Left lung (tissue), 14 donors: ENCODE measurements at places on chromosomes 2 and 18. TPM values are rescaled to one million over a fixed set of nuclear protein-coding genes. Genes with fewer than 3 reads are reported as not detected.

DNA sequence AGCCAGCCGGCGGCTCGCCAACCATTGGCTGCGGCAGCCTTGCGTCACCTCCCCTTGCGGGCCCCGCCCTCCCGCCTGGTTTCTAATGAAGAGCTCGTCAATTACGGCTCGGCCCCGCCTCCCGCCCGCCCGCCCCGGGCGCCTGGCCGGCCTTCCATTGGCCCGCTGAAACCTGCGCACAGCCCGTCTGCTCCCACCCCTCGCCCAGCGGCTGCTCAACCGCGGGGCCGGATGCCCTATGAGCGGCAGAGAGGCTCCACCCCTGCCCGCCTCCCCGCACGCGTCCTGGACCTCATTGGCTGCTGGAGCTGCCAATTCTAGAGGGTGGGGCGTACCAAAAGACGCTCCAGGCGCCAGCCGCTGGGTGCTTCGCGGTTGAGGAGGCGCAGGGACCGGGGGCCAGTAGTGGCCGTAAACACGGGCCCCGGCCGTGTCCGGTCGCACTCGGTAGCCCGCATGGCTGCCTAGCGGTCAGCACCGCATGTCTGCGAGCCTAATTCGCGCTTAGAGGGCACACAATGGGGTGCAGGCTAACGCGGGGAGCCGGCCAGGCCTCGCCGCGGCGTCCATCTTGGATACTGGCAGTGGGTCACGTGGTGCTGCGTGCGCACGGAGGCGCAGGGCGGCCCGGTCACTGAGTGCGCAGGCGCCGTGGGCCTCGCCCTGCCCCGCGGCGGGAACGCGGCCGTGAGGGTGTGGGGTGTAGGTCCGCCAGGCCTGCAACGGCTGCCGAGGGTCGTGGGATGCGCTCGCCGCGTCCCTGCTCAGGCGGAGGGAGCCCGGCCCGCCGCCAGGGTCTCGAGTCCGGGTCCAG, 454 bp upstream of the HDAC4 start:
- DNase-seq = peak; percentile 99

- DNase-seq = no peak
Measured at GRCh38 chr2:2647141-2647541, 316.1 kb upstream of the MYT1L start.

The ASXL3 gene
- polyA plus RNA-seq = 10.7 TPM

The MAPRE3 gene
- 7.1 TPM for polyA plus RNA-seq

GRCh38 chr18:75106746-75107145, 102.2 kb downstream of the PTGR3 start:
- no peak for DNase-seq

DNA sequence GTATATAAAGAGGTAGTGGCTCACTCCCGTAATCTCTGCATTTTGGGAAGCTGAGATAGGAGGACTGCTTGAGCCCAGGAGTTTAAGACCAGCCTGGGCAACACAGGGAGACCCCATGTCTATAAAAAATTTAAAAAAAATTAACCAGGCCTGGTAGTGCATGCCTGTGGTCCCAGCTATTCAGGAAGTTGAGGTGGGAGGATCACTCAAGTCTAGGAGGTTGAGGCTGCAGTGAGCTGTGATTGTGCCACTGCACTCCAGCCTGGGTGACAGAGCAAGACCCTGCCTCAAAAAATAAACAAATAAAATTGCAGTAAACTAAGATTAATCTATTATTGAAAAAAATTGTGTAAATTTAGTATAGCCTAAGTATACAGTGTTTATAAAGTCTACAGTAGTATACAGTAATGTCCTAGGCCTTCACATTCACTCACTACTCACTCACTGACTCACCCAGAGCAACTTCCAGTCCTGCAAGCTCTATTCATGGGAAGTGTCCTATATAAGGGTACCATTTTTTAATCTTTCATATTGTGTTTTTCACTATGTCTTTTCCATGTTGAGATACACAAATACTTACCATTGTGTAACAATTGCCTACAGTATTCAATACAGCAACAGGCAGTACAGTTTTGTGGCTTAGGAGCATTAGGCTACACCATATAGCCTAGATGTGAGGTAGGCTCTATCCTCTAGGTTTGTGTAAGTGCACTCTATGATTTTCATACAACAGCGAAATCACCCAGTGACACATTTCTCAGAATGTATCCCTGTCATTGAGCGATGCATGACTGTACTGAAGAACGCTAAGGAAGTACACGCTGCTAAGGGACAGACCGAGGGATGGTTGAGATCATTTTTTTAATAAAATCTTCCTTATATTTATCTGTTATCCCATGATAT, 10.4 kb upstream of the MAP4K3 start:
- no peak for DNase-seq

DNA sequence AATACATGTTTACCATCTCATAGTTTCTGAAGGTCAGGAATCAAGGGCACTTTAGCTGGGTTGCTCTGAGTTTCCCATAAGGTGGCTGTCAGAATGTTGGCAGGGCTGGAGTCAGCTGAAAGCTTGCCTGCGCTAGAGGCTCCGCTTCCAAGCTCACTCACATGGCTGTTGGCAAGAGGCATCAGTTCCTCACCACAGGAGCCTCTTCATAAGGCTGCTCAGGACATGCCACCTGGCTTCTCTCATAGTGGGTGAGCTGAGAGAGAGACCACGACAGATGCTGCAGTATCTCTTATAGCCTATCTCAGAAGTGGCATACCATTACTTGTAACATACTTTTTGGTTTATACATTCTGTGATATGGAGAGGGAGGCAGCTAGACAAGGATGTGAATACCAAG, 7.2 kb downstream of the HADHB start:
- no peak for DNase-seq

DNA sequence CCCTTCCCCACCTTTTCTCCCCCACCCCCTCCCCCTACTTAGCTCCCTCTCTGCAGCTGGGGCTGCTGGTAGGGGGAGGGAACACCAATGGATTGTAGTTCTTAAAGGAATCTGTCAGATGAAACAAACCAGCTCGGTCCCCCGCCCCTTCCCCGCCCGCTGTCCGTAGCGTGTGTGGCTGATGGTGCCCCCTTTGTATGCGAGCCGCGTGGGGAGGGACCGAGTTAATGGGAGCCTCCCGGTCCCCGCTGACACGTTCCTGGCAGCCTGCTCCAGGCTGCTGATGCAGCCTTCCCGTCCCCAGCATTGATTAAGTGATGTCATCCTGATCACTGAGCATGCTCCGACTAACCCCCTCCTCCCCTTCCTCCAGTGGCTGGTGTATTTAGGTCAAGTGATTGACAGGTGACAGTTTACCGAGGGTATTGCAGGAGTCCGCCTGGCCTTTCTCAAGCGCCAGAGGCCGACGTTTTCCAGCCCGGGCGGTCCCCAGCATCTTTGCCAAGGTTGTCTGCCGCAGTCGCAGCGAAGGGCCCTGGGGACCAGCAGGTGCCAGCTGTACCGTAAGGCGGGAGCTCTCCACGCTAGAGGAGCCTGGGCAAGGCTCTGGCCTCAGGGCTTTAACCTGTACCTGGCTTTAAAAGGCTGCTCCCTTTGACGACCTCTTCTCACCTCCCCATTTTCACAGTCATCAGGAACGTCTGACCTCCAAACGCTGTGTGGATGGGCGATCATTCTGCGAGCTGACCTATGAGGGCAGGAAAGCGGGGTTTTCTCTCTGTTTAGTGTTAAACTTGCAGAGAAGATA, 1.8 kb downstream of the KIF5C start:
- DNase-seq = no peak

The EPB41L3 gene
- 43.6 TPM for polyA plus RNA-seq

DNA sequence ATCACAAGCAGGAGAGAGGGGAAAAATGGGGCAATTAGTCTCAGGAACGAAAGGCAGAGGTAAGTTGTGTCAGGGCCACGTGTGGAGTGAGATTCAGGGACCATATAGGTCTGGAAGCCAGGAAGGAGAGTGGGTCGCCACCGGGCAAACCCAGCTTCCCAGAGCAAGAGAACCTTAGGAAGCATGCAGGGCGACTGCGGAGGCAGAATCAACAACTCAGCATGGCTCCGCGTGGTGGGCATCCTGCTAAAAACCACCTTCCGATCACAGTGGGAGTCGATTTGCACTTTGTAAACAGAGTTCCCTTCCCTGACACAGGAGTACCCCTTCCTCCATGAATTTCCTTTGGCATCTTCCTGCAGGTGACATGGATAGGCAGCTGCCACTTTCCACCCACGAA, 114.6 kb downstream of the TTC32 start:
- no peak for DNase-seq

GRCh38 chr2:216633616-216634369, 573 bp downstream of the IGFBP2 start:
- DNase-seq = no peak

The DLGAP1 gene
- 2.0 TPM for polyA plus RNA-seq

The KCNF1 gene
- 2.2 TPM for polyA plus RNA-seq

The LRRTM1 gene
- polyA plus RNA-seq = 3.6 TPM

GRCh38 chr2:28068088-28068487, 177.6 kb downstream of the BABAM2 start:
- DNase-seq = no peak

GRCh38 chr18:68564351-68564750, 150.6 kb downstream of the TMX3 start:
- DNase-seq = no peak

The IFIH1 gene
- 12.8 TPM for polyA plus RNA-seq

The ACMSD gene
- 1.0 TPM for polyA plus RNA-seq

GRCh38 chr2:73979021-73979420, 5.7 kb upstream of the TET3 start:
- no peak for DNase-seq

- no peak for DNase-seq
Measured at GRCh38 chr2:86081724-86082123, 24.0 kb downstream of the POLR1A start.

The RTP5 gene
- not detected for polyA plus RNA-seq

DNA sequence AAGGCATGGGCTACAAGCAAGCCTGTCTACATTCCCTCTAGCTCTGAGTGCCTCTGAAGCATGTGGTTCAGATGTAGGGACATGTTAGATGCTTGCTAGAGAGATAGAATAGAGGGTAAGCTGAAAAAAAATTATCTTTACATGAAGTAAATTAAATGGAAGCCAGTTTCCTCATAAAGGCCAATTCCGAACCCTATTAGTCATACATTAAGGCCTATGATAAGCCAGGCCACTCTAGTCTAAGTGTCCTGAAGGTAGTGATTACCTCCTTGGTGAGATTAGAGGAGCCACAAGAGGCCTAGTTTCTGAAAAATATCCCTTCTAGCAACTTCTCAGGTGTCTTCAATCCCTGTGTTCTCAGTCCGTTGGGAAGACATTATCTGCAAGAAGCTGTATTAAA, 72.4 kb upstream of the NPAS2 start:
- DNase-seq = no peak

- DNase-seq = peak; percentile 75
Measured at GRCh38 chr2:31302940-31303563, 69.1 kb downstream of the EHD3 start.

The SAG gene
- polyA plus RNA-seq = 0.08 TPM

The COL4A3 gene
- 5.5 TPM for polyA plus RNA-seq

GRCh38 chr2:479490-480176, 191.7 kb upstream of the ALKAL2 start:
- DNase-seq = peak; percentile 24

DNA sequence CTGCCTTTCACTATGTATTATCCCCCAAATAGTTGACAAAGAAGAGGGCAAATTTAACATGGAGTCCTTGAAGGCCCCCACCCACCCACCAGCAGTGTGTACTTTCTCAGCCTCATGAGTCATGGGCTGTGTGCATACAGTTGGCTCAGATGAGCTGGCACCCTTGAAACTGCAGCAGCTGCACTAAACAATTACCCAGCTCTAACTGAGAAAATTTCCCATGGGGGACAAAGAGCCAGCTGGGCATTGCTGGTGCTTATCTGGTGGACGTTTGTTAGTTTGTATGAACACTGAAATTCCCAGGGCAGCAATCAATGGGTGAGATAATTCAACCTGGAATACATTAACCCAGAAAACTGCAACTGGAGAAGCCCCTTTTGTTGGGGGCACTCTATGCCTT, 131.7 kb downstream of the GCA start:
- no peak for DNase-seq

The NYAP2 gene
- polyA plus RNA-seq = 0.04 TPM

The VWC2L gene
- 0.06 TPM for polyA plus RNA-seq

- DNase-seq = no peak
Measured at GRCh38 chr18:50934545-50935211, 33.2 kb upstream of the ELAC1 start.

The TBR1 gene
- polyA plus RNA-seq = 0.04 TPM

DNA sequence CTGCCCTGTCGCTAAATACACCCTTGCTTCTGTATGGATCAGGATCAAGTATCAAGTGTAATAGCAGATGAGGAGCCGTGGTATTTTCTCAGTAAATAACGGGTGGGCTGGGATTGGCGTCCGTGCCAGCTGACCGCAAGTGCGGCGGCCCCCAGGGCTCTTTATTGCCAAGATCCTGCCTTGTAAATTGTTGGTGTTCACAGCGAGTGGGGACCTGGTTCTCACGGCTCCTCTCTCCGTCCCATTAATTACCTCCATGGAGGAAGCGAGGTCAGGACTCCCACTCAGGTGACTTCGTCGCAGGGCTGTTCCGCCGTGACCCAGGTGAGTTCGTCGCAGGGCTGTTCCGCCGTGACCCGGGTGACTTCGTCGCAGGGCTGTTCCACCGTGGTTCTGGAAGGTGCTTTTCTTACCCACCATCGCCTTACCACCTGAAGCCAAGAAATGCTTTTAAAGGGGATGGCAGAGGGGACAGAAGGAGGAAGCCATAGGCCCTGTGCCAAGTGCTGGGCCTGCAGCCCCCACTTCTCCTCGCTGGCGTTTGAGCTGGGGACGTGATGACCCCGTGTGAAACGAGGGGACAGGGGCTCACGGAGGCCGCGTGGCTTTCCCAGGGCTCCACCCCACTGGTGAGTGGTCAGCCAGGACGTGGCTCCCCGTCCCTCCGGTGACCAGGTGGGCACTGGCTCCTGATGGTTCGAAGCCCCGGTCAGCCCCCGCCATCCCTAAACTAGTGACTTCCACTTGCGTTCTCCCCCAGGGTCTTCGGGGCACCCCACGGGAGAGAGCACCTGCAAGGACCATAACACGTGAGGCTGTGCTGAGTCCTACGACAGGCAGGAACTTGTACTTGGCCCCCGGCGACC, 118.4 kb downstream of the TWIST2 start:
- no peak for DNase-seq

The TAF4B gene
- polyA plus RNA-seq = 4.1 TPM

The KLHL14 gene
- polyA plus RNA-seq = 1.3 TPM

The SPHKAP gene
- polyA plus RNA-seq = 1.6 TPM

The CDH19 gene
- polyA plus RNA-seq = 0.35 TPM

GRCh38 chr2:109348671-109349502, 219.9 kb downstream of the SH3RF3 start:
- DNase-seq = no peak

GRCh38 chr2:28729698-28730097, 21.9 kb upstream of the PPP1CB start:
- no peak for DNase-seq

The DYNAP gene
- polyA plus RNA-seq = 0.10 TPM

The TUBB8B gene
- 0.84 TPM for polyA plus RNA-seq
